ENCODE measurements at places on chromosomes 5 and 9.

DNA sequence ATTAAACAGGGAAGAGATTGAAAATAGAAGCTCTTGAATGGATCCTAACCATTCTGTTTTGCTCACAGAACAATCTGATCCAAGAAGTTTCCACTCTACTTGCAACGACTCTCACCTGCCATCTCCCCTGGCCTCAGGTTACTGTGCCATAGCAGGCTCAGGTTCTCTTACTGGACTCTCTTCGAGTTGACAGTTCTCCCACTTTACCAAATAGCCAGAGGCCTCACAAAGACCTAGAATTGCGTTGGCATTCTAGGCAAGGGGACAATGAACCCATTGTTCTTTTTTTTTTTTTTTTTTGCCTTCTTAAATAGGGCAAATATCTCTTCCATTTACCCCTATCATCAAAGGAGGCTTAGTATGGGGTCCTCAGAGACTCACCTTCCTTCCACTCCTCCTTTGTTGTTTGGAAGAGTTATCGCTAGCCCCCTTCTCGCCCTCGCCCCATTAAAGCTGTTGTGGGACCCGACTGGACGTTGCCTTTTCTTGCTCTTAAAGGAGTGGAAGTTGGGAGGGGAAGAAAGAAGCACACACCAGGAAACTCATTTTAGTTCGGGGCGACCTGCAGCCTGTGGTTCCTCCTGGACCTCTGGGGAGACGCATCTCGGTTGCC lies 688 bp upstream of the PLPPR1 start:
- no peak for DNase-seq

GRCh38 chr9:93079371-93079770 lies 16.6 kb upstream of the CARD19 start:
- DNase-seq, result peak; percentile 40

- DNase-seq, result no peak
Measured at GRCh38 chr5:50733741-50734140, 67.3 kb downstream of the PARP8 start.

GRCh38 chr9:99748266-99748665 lies 73.4 kb upstream of the NR4A3 start:
- DNase-seq, result no peak

DNA sequence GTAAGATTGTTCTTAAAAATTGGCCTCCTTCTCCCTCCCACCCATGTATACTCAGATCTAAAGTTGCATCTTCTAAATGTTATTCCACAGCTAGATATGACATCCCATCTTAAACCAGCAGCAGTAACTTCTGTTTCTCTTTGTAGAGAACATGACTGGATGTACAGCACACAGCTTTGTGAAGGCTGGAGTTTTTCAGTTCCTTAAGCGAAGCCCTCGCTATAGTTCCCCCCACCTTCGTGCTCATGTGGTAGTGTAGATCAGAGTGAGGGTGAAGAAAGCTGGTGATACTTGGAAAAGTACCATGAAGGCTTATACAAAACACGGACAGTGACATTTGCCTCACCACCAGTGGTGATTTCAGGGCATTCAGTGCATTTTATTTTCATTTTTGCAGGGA lies 137.5 kb downstream of the MAT2B start:
- DNase-seq, result no peak

- DNase-seq, result no peak
Measured at GRCh38 chr9:121865060-121865459, 213.6 kb downstream of the DAB2IP start.

GRCh38 chr5:88557881-88558280 lies 289.2 kb upstream of the TMEM161B start:
- no peak for DNase-seq

DNA sequence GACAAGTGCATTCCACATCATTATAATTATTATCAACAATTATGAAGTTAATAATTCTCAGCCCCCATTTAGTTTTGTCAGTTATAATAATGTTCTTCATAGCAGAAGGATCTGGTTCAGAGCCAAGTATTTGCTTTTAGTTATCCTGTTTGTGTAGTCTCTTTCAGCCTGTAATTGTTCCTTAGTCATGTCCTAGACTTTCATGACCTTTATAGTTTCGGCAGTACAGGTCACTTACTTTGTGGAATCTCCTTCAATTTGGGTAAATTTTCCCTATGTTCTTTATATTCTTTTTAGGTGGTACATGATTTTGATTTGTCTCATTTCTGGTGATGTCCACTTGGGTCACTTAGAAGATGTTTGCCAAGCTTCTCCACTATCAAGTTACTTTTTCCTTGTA lies 34.3 kb downstream of the UBE2R2 start:
- no peak for DNase-seq

GRCh38 chr5:62134811-62135210 lies 171.2 kb upstream of the KIF2A start:
- DNase-seq, result no peak

DNA sequence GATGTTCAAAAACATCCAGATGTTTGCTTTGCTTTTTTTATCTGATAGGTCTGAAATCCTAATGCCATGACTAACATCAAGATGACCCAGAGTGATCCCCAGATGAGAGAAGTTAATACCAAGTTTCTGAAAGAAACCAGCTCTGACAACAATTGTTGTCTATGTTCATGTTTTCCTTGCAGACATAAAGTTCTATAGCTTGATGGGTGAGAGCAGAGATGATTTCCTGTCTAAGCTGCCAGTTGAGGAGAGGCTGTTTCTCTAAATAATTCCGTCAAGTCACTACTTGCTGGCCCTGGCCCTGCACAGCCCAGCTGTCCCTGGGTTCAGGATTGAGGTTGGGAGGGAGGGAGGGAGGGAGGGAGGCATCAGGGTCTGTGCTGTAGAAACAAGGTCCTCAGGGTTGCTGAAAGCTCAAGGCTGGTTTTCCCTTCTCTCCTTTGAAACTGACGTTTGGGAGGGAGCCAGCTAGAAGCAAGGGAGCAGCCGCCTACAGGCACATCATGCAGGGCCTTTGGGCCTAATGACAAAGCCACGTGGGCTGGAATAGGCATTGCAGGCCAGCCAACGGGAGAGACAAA lies 3.9 kb downstream of the SPARC start:
- DNase-seq, result no peak

DNA sequence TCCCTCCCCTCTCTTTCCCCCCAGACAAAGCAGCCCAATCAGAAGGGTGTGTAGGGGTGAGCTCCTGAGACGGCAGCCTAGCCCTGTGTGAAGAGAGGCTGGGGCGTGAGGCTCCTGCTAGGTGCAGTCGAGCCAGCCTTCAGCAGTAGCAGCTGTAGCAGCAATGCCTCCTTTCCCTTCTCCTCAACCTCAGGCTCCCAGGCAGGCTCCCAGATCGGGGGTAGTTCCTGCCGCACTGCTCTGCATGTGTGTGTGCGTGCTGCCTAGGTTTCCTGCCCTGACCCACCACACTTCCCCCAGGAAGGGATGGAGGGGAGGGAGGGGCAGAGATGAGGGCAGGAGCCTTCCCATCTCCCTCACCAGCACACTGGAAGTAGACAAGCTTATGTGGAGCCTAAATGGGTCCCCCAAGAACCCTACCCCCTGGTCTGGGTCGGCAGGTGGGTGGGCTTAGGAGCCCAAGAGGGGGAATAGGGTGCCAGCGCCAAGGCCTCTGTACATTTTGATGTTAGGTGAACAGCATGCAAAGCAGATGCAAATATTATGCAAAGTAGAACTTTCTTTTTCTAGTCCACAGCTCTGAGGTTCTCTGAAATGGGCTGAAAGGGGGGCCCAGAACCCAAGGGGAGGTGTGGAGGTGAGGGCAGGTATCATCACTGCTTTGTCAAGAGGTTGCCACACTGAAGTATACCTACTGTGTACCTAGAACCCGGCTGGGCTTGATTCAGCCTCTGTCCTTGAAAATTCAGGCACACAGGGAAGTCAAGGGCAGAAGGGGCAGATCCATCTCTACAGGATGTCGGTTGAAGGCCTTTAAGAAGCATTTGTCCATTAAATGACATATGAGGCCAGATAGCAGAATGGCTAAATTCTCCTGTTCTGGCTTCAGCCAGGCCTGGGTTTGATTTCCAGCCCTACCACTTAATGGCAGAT lies 57.8 kb downstream of the CXXC5 start:
- no peak for DNase-seq

DNA sequence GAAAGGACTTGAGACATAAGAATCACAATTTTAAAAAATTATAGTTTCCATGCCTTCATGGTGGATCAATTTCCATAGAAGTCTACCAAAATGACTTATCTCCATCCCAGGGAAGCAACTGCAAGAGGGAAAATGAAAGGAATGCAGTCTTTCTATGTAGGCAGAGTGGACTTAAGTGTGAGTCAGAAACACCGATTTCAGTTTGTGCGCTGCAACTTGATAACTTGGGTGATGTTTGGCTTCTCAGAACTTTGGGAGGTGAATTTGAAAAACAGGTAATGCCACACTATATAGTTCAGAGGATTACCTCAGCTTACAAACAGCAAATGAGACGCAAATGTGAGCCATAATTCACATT lies 708 bp upstream of the CSNK1G3 start:
- no peak for DNase-seq

DNA sequence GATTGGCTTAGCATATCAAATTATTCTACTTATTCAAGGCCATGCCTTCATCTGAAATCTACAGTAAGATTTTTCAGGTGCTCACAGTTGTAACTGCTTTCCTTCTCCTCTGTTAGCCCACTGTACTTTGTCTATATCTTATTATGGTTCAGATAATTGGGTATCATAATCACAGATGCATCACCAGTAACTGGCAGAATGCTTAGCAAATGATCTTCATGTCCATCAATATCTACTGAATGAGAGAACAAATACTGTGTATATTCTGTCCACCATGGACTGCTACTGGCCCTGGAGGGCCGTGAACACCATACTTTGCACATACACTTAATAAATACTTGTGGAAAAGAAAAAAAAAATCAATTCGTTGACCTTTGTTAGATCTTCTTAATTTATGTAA lies 96.2 kb downstream of the MEF2C start:
- no peak for DNase-seq

DNA sequence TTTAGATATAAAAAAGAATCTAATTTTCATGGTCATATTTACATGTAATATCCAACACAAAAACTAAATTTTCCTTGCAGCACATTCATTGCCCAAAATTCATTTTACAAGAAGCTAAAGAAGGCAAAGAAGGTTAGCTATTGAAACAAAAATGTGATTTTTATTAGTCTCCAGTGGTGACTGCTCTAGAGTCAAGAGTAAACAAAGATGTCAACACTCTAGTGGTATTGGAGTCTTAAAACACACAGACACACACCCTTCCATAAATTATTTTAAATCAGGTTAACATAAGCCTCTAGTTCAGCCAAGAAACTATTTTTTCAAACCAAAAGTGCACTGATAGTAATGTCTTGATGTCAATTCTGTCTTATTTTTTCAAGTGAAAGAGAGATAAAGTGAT lies 329.2 kb downstream of the ZNF608 start:
- no peak for DNase-seq

DNA sequence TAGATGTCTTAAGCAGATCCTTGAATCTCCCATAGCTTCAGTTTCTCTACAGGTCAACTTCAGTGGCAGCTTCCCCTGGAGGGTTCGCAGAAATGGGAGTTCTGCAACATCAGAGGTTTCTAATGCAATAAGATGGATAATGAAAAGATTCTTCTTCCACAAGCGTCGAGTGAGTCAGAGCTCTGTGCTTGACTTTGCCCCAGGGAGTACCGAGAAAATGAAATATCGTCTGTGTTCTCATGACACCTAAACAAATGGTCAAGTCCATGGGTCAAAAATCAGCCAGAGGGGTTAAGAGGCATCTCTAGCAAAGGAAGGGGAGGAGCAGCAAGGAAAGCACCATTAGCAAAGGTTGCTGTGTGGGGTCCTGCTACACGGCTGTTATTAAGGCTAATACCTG lies 3.2 kb upstream of the ADRA1B start:
- no peak for DNase-seq

DNA sequence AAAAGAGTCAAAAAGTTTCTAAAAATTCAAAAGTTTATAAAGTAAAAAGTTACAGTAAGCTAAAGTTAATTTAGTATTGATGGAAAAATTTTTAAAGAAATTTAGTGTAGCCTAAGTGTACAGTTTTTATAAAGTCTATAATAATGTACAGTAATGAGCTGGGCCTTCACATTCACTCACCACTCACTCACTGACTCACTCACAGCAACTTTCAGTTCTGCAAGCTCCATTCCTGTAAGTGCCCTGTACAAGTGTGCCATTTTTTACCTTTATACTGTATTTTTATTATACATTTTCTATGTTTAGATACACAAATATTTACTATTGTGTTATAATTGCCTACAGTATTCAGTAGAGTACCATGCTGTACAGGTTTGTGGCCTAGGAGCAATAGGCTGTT lies 239.5 kb upstream of the MAP3K1 start:
- DNase-seq, result no peak

DNA sequence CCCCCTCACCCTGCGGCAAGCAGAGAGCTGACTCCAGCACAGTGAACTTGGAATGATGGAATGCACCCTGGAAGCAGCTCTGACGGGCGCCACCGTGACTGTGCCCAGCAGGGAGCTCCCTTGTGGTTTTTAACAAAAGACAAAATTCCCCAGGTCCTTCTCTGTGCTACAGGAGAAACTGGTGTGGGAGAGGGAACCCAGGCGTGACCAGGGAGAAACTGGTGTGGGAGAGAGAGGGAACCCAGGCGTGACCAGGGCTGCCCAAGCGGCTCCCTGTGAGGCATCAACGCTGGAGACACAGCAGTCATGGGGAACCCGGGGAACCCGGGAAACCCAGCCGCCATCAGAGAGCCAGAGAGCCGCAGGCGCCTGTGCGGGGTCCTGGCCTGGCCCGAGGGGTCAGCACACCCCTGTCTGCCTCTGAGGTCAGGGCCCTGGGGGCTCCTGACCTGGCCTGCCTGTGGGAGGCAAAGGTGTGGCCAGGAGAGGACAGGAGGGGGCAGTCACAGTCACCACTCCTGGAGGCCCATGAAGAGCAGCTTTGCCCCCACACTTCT lies 3.1 kb upstream of the AHRR start:
- no peak for DNase-seq

DNA sequence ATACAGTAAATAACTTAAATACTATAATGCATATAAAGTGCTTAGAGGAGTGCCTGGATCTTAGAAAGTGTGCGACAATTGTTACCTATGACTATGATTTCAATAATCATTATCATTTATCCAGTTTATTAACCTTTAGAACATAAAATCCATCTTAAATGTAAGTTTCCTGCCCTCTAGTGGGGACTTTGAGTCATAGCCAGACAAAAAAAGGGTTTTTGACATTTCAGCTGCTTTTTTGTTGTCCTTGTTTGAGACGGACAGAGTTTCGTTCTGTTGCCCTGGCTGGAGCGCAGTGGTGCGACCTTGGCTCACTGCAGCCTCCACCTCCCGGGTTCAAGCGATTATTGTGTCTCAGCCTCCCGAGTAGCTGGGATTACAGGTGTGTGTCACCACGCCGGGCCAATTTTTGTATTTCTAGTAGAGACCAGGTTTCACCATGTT lies 9.7 kb upstream of the C9orf152 start:
- DNase-seq, result no peak

Measured in activated CD8-positive, alpha-beta memory T cell treated with anti-CD3 and anti-CD28 coated beads, Interleukin-2, amount 50 U/mL, for 48 hours (primary cell).